Ureter (tissue), 1 donor: ENCODE measurements at places on chromosomes 5 and 9.
A peak's percentile ranks its signal among the peaks of the same experiment; 100 is the strongest.

DNA sequence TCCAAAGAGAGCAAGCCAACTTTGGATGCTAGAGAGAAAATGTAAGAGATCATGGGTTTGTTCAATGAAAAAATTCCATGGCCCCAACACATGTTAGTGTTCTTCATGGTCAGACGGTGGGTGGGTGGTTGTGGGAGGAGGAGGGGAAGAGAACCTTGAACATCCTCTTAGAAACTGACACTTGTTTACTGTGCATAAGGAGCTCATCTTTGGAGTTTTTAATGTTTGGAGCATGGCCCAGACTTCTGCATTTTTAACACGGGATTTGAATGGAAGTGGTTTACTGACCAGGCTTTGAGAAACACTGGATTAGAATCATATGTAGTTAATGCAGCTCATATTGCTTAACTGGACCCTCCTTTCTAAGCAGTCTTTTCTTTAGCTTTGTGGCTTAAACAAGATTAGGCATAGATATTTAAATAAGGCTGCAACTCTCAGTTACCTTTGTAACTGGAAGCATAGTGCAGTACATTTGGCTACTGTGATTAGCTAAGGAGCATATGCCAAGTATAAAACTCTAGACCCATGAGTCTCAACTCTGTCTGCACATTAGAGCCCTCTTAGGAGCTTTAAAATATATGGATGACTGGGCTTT is 60.1 kb downstream of the FOCAD start:
- DNase-seq: no peak

GRCh38 chr5:106481374-106481773 is 1189.4 kb downstream of the EFNA5 start:
- no peak for DNase-seq

- no peak for DNase-seq
Measured at GRCh38 chr5:170584450-170585058, 80.7 kb downstream of the KCNIP1 start.

DNA sequence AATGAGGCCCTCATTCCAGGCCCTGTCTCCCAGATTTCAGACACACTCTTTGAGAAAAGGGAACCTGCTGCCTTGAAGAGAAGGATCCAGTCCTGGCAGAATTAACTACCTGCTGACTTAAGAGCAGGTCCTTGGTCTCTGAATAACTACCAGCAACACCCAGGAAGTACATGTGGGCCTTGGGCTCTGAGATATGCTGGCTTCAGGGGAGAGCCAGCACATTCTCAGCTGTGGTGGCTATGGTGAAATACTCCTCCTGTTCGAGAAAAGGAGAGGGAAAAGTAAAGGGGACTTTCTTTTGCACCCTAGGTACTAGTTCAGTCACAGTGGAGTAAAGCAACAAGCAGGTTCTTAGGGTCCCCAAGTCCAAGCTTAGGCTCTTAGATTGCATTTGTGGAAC is 120.0 kb downstream of the HMHB1 start:
- DNase-seq: no peak

DNA sequence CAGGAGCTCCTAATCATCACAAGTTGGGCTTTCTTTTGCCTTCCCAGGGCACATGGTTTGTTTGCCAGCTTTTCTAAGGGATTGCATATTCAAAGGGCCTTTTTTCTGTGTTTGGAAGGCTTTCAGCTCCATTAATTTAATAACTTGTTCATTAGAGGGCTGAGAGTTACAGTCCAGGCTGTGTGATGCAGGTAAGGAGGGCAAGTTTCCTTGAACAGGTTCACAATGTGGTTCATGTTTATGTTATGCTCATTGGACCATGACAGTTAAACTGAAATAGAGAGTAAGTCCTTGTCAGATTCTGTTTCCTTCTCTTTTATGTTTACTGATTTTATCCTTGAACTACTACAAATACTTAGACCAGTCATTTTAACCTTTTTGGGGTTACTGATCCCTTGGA is 174.4 kb downstream of the MARCHF11 start:
- no peak for DNase-seq

DNA sequence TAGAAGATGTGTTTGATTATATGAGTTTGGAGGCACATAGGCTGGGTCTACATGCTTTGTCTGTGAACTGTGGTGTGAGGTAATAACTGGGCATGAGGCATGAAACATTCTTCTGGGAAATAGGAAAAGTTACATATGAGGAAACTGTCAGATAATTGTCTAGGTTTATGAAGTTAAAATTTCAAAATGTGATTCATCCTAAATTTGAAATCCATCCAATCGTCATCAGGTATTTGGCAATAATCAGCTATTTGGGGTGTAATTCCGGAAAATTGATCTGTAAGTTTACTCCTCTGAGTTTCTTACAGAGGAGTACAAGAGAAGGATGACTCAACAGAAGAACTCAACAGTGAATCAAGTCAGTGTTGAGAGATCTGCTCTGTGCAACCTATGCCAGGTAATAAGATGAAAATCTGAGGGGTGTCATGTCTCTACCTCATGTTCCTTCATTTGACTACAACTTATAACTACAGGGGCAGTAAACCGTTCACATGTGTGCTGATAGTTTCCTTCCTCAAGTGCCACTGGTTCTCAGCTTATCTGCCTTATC is 1171.6 kb upstream of the CDH18 start:
- no peak for DNase-seq

DNA sequence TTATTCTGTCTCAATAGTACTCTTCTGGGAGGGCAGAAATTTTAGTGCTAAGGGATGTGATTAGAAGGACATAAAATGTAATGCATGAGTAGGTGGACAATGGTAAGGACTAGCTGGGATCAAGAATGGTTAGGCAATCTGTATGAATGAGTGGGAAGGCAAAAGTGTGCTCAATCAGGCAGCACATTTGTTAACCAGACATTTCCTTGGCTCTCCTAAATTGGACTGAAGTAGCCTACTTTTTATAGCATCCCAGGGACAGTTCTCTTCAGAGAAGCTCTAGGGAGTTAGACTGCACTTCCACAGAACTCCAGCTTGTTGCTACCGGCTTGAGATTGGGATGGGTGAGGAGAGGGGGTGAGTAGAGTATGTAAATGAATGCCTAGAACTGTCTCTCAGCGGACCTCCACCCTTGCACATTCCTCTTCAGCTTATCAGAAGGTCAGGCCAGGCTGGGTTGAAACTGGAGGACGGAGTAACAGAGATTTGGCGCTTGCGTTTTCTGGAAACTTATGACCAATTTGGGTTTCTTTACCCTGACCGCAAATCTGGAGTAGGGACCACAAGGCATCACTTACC is 19.0 kb upstream of the ARL14EPL start:
- no peak for DNase-seq

DNA sequence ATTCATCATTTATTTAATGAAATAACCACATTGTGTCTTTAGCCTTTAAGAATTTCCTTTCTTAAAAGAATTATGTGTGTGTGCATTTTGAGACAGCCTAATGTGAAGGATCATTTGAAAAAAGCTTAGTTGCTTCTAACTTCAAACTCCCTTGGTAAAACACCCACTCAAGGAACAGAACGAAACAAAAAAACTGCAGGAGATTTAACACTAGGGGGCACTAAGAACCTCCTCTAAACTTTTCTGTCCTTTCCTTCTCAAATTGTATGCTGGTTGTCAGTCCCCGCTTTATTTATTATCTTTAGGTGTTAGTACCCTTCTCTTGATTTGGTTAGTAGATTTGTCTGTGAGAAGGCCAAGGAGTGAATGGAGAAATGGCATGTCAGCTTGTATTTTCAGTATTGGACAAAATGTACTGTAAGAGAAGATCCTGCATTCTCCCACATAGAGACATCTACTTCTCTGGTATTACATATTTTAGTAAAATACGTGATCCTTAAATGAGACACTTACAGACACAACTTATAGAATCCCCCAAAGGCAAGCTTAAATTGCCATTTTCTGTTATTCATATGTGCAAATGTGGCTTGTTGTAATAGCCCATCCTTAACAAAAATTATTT is 229.7 kb downstream of the MRPS30 start:
- DNase-seq: no peak

- no peak for DNase-seq
Measured at GRCh38 chr9:133465984-133466383, 6.2 kb downstream of the CACFD1 start.

- DNase-seq: no peak
Measured at GRCh38 chr5:3102531-3102930, 351.1 kb upstream of the IRX2 start.

DNA sequence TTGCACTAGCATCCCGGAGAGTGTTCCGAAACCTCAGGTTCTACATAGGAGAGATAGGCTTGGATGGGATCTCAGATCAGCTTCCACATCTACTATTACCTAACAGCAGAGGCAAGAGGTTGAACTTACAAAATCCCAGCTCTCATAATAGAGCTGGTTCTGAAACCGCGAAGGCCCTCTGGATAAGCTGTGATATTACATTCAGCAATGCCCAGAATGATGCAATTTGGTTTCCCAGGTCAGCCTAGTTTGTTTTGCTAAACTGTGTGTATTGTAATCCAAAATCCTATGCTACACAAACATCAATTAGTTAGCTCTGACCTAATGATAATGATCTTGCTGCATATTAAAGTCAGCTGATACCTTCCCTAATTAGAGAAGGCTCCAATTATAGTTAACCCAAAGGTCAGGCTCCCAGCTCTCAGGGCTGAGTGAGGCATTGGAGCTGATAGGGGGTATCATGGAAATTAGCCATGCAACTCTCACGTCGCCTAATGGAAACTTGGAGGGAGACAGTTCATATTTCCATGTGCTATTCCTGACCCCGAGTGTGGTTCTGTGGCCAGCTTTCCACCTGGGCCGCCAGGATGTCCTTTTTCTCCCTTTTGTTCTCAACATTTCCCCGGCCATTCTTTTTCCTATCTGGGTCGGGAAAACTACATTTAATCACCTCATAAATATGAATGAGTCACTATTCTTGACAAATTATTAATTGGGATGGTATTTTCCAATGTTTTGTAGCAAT is 278.4 kb upstream of the IRX1 start:
- no peak for DNase-seq

DNA sequence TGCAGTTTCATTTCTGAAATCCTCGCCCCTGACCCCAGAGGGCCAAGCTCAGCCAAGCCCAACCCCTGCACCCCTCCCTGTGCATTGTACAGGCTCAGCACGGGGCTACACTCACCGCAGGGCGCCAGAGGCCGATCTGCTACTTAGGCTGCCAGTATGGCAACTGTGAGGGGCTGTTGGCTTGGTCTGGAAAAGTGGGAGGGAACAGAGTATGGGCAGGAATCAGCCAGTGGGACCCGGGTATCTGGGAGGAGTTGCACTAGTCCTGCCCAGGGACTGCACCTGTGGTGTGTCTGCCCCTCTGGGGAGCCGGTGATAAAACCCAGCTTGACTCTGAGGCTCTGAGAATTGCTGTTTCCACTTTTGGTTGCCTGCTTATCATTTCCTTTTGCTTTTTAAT is 167.4 kb upstream of the KIF2A start:
- no peak for DNase-seq

GRCh38 chr5:145685417-145685816 is 149.7 kb downstream of the PRELID2 start:
- no peak for DNase-seq

DNA sequence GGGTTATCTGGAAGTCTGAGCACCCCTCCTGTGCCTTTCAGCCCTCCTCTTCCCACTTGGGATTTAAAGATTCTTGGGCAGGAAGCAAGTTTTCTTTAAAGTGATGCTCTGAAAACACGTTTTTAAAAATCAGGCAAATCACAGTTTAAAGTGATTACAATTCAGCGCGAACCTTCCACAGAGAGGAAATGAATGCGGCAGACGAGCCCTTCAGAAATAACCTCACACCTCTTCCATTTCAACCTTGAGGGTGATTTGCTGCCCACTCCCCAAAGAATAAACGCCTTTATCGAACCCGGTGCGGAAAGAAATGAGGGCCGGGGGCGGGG is 2.3 kb upstream of the EFNA5 start:
- DNase-seq: no peak

- DNase-seq: no peak
Measured at GRCh38 chr9:130058154-130058553, 4.4 kb downstream of the GPR107 start.

GRCh38 chr5:104170926-104171325 is 608.3 kb upstream of the NUDT12 start:
- DNase-seq: no peak

DNA sequence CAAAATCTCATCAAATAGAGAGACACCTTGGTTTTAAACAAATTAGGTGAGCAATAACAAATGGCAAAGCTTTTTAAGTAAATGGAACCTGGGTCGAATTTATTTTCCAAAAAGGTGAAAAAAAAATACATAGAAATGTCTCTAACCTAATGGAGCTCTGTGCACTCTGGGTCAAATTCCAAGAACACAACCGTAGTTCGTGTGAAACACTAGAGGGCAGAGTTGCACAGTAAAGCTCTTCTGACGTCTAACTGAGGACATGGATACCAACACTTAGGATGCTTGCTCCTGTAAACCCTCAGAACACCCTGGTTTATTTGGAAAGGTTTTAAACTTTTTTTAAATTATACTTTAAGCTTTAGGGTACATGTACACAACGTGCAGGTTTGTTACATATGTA is 18.9 kb downstream of the MARCHF11 start:
- no peak for DNase-seq

- DNase-seq: no peak
Measured at GRCh38 chr9:111056538-111056937, 18.3 kb upstream of the LPAR1 start.

DNA sequence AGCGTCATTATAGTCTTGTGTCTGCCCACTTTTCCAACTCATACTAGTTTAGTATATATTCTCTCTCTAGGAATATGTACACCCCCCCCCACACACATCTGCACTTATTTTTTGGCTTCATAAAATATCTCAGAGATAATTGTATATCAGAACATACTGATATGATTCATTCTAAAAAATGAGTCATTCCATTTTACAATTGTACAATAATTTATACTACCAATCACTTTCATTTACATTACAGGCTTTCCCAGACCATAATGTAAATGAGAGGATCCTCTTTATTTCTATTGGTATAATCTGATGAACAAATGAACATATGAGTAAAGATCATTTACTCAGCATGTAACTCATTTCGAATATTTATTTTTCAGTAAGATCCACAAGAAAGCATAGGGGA is 1842.9 kb upstream of the C9orf72 start:
- no peak for DNase-seq

GRCh38 chr5:170571281-170571731 is 67.5 kb downstream of the KCNIP1 start:
- no peak for DNase-seq

GRCh38 chr5:126683912-126684311 is 83.2 kb downstream of the PHAX start:
- no peak for DNase-seq

GRCh38 chr9:109967651-109968642 is 187.9 kb downstream of the PALM2AKAP2 start:
- no peak for DNase-seq

DNA sequence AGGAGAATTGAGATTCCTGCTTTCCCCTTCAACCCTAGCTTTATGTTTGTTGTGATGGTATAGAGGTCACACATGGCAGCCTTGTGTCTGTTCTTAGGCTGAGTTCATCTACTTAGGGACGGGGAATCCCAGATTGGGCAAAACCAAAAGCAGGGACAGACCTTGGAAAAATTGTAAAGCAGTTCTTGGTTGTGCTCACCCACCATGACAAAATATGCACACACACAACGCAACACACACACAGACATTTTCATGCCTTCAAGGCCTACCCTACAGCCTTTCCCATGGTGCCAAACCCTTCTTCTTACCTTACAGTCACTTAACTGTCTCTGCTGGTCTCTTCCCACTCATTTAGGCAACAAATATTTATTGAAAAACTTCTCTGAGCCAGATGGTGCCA is 14.8 kb downstream of the PCDHGC5 start:
- no peak for DNase-seq

GRCh38 chr5:112996830-112997374 is 20.3 kb downstream of the DCP2 start:
- DNase-seq: no peak

GRCh38 chr5:150320044-150320613 is 17.4 kb upstream of the ARSI start:
- peak; percentile 81 for DNase-seq
